ENCODE measurements at places on chromosomes 16 and 17.

DNA sequence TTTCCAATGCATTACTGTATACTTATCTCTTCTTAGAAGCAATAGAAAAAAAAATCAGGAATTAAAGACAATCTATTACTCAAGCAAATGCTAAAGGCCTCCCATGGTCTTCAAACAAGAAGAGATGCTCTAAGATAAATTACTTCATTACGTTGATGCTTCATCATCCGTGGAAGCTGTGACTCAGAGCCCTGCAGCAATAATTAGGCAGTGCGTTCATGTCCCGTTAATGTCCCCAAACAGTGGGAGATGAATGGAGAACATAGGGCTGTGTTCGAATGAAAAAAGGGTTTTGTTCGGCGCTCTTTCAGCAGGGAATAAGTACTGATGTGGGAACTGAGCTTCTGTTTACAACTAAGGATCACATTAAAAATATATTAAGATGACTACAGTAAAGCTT lies 15.9 kb upstream of the PDXDC1 start:
- DNase-seq: no peak

GRCh38 chr16:57562669-57563486 lies 20.4 kb downstream of the ADGRG5 start:
- no peak for DNase-seq

DNA sequence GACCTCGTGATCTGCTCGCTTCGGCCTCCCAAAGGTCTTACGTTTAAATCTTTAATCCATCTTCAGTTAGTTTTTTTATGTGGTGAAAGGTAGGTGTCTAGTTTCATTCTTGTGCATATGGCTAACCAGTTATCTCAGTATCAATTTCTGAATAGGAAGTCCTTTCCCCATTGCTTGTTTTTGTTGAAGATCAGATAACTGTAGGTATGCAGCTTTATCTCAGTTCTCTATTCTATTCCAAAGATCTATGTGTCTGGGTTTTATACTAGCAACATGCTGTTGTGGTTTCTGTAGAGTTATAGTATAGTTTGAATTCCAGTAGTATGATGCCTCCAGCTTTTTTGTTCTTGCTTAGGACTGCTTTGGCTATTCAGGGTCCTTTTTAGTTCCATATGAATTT lies 65.2 kb downstream of the TNFRSF13B start:
- DNase-seq: no peak

DNA sequence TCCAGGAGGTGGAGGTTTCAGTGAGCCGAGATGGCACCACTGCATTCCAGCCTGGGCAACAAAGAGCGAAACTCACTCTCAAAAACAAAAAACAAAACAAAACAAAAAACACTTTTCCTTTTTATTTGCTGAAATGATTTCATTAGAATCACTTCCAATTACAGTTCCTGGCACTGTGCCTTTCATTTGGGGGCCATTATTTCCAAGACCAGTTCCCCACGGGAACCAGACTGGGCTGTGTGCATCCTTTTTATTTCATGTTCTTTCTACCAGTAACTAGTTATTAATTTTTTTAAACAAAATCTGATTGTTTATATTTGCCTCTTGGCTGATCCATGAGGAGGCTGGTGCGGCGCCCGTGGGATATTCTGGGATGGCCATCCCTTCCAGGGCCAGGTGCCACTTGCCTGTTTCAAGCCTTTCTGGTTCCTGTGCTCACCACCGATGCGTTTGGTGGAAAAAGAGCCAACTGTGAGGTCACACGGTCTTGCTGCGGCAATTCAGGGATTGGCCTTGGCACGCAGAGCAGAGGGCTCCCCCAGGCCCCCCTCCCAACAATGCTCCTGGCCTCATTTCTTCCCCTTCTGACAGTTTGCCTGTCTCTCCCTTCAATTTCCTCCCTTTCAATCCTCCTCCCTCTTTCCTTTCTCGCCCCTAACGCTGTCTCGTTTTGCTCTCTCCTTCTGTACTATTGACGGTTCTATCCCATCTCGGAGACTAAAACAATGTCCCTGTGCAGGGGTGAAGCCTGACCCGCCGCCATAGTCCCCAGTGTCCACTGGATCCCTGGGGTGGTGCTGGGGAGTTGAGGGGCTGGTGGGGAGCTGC lies 13.4 kb downstream of the UBALD1 start:
- no peak for DNase-seq

GRCh38 chr16:2436110-2436509 lies 6.9 kb downstream of the CCNF start:
- no peak for DNase-seq

- no peak for DNase-seq
Measured at GRCh38 chr17:8145811-8146210, 6.4 kb downstream of the PER1 start.

- DNase-seq: no peak
Measured at GRCh38 chr17:19418251-19418992, 7.4 kb downstream of the RNF112 start.

GRCh38 chr17:40190197-40191021 lies 13.1 kb downstream of the RAPGEFL1 start:
- DNase-seq: no peak

GRCh38 chr17:37094391-37094790 lies 145.6 kb downstream of the AATF start:
- DNase-seq: no peak

- no peak for DNase-seq
Measured at GRCh38 chr16:75477680-75478473, 13.4 kb upstream of the TMEM170A start.

GRCh38 chr17:6536053-6536452 lies 20.3 kb downstream of the PITPNM3 start:
- no peak for DNase-seq

DNA sequence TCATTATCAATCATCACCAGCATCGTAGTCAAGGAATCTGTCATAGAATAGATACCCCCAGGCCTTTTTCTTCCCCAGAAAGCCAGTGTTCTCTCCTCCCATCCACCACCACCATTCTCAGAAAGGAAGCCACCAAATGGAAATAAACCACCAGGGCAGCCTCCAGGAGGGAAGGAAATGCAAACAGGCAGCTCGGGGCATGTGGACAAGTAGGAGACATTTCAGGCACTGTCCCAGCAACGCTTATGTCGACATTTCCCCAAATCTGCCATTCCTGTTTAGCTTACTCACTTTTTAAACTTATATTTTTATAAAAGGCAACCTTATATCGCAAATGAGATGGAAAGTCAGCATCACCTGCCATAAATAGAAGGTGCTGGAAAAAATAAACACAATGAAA lies 15.8 kb downstream of the EMP2 start:
- DNase-seq: no peak

GRCh38 chr17:79612468-79613194 lies 1.8 kb upstream of the RBFOX3 start:
- DNase-seq: peak; percentile 19

GRCh38 chr17:6753006-6753445 lies 2.8 kb upstream of the XAF1 start:
- peak; percentile 15 for DNase-seq

DNA sequence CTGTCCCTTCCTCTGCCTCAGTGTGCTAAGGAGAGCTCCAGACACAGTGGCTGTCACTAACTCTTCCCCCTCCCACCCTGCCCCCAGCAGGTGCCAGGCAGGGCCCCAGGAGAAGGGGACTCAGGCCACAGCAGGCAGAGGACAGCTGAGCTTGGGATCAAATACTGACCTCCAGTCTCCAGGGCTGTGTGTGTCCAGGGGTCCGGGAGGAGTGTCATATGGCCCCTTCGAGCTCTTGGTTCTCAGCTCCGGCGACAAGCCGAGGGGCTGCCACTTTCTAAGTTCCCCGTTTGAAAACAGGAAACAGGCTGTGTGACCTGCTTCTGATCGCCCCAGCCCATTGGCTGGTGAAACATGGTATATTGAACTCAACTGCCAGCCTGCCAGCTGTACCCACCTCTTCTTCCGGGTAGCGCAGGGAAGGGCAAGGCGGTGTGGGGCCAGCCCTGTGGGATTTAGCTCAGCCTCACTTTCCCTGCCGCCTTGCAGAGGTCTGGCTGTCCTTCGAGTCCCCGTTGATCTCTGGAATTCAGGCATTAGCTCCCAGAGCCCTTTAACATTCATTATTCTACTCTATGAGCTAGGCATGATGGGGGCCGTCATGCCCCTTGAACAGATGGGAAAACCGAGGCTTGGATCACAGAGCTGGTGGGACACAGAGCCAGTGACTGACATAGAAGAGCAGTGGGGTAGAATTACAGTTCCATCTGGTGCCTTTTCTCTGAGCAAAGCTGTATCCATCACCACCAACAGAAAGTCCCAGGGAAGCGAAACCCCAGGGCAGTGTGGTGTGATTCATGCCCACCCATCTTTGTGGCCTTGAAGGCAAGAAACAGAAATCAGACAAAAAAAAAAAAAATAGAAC lies at the start of gene SNX20:
Gene SNX20 (minus strand): TSS at position 292 of the 865 bp plus-strand sequence. CDS start 3,786 bp downstream, outside the sequence.
- DNase-seq: no peak

DNA sequence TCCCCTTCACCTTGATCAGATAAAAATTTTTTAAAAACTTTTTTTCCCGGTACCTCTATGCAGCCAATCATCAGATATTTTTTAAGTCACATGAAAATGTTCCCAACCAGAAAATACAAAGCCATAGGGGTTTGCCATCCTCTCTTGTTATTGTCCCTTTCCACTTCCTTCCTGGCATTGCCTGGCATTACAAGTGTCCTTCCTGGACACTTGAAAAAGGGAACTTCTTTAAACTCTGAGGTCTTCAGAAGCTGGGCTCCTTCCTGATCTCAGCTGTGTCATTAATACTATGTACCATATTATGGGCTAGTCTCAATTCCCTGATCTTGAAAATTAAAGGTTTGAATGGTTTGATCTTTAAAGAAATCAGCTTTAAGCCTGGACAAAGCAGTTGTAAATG lies 64.9 kb downstream of the TEX14 start:
- no peak for DNase-seq

- DNase-seq: no peak
Measured at GRCh38 chr17:68182011-68182306, 65.9 kb upstream of the AMZ2 start.

GRCh38 chr17:59828478-59828760 lies 64.3 kb downstream of the TUBD1 start:
- DNase-seq: no peak

DNA sequence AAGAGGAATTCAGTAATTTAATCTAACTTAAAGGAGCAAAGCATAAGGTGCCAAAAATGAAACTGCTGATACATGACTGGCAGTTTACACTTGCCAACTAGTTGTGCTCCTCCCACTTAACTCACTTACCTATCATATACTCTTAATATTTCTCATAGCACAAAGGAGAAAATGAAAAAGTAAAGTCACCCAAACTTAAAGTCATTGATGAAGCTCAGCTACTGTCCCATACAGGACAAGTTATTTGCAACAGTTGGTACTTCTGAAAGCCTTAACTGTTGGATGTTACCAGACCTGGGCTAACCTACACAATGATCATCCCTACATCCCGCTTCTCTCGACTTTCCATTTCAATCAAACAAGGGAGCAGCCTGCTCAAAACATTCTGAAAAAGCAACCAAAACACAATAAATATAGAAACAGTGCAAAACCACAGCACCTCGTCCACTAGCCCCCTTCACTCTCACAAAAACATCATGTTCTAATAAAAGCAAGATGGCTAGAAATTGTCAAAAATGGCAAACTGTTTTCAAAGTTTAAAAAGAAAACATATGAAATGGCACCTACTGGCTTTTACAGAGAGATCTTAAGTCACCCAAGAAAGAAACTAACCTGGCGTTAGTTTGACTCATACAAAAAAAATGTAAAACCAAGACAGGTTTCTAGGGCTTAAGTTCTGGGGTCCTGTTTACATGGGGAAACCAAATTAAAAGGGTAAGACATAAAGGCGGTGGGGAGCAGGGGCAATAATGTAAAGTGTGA lies 868 bp downstream of the MED13 start:
- DNase-seq: no peak

Data from stimulated activated CD8-positive, alpha-beta memory T cell treated with anti-CD3 and anti-CD28 coated beads, Interleukin-4, amount 100 ng/mL, for 24 hours (primary cell).